GM04503 (cell line): ENCODE measurements at places on chromosomes 16 and 17.

GRCh38 chr17:8079291-8080207 lies 8.0 kb downstream of the ALOX12B start:
- DNase-seq = no peak

DNA sequence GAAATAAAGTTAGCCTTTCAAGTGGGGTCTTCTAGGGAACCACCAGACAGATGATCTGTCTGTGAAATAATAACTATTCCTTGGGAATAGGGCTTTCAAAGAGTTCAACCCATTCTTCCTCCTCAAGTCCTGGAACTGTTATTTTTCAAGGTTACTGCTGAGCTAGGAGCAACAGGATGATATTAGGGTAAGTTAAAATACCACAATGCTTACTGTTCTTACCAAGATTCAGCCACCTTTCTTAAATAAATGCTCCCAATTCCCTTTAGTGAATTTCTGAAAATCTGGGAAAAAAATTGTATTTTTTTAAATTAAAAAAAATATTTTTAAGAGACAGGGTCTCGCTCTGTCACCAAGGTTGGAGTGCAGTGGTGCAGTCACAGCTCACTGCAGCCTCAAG lies 26.9 kb upstream of the ALDH3A2 start:
- no peak for DNase-seq

DNA sequence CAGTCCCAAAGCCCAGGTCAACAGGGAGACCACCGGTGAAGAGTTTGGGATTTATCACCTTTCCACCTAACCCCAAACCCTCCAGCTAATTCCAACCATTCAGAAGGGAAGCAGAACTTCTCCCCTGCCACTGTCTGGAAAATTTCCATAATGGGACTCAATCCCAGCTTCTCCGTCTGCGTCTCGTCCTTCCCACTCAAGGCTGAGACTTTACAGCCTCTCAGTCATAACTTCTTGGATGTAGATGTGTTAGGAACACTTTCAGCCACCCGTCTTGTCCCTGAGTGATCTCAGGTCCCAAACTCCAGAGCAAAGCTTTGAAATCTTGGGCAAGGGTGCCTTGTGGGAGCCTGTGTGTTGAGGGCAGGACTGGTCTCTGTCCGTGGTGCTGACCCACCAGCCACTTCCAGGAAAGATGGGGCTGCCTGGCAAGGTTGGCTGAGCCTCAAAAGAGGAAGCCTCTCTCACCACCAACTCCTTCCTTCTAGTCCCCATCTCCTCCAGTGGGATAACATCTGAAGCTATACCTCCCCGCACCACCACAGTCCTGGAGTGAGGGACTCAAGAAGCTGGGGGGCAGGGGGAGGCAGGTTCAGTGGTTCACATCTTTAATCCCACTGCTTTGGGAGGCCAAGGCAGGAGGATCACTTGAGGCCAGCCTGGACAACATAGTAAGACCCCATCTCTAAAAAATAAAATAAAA lies 9.3 kb downstream of the GAS2L2 start:
- DNase-seq = no peak

DNA sequence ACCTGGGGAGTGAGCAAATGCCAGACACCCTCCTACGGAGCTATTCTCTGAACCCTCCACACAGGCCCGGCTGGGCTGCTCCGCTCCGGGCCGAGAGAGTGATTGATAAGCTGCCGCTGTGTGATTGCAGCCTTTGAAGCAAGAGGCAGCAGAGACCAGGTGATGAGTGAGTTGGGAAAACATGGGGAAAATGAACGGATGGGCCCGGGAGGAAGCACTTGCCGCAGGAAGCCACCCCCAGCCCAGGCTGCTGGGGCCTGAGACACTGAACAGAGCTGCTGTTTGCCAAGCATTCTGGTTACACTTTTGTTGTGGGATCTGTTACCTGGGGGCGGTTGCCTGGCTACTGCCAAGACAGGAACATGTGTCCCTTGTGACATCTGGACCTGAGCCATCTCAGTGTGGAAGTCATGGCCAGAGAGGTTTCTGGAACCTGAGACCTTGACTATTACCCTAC lies 46.4 kb upstream of the KLHDC4 start:
- DNase-seq = no peak

DNA sequence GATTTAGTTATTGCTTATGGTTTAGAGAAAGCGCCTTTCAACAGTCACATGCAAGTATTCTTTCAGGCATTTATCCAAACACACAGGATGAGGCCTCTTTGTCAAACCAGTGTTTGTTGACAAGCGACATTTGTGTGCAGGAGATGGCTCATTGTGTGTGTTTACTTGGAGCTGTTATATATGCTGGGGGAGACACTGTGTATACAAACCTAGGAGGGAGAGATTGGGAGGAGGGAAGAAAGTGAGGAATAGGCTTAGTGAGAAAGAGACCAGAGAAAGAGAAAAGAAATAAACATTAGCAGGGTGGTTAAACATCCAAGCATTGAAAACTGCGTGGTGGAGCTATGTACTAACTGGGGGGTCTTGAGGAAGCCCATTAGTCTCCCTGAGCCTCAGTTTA lies 437.6 kb downstream of the MAF start:
- no peak for DNase-seq

- no peak for DNase-seq
Observed at GRCh38 chr17:41352597-41353366, 2.2 kb upstream of the KRT33A start.

DNA sequence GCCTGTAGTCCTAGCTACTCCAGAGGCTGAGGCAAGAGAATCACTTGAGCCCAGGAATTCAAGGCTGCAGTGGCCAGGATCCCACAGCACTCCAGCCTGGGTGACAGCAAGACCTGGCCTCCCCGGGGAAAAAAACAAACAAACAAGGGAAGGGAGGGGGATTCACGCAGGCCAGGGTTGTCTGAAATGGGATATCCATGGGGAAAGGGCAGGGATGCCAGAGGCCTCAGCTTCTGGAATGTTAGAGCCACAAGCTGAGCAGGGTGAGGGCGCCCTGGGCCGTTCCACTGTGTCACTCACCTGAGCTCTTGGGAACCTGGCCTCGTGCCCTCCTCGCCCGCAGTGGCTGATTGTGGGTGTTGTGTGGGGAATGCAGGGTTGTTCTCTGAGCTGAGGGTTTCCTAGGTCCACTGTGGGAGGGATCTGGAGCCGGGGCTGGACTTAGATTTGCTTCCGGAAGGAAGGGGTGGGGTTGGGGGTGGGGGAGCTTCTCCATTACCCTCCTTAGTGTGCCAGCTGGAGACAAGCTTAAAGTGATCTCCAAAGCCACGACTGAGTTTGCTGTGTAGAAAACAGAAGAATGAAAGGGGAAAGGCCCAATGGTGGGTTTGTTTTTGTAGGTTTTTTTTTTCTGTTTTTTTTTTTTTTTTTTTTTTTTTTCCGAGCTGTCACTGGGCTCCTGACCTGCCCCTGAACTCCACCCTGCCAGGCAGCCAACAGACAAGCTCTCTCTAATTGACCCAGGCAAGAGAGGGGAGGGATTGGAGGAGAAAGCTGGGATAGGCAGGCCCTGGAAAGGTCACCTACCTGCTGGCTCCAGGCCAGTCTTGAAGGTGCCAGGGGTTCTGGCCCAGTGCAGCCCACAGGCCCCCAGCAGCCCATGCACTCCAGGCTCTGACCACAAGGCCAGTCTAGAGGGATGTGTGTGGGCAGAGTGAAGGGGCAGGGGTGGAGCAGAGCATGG lies at the start of gene SULT1A1:
Gene SULT1A1, minus strand, starts transcription at position 414 of the 964 bp plus-strand sequence. CDS start 1,189 bp downstream, outside the sequence.
- no peak for DNase-seq

DNA sequence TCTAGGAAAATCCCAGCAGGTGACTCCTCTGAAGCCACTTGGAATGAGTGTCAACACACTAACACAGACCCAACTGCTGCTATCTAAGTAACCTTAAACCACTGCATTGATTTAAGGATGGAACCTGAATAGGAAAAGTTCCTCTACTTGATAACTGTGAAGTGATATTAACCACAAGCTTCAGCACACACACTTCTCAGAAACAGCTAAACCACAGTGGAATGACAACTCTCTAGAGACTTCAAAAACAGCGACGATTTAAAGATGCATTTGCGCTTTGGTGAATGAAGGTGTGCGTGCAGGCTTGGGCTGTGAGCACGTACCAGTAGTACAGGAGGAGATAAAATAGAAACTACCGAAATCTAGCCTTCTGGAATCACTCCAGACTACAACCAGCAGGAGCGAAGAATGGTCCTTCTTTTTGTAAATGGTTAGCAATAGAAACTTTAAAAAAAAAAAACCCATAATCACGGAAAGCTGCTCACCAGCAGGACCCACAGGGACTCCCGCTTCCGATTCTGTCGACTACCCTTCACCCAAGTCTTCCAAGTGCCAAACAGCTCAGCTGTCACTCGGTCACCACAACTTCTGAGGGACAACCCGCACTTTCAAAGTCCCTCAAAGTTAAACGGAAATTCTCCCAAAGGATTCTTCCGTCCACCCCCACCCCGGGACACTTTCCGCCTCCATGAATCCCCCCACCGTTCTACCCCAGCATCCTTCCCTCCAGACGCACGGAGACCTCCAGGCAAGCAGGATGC lies 137.7 kb upstream of the CORO6 start:
- DNase-seq = no peak

DNA sequence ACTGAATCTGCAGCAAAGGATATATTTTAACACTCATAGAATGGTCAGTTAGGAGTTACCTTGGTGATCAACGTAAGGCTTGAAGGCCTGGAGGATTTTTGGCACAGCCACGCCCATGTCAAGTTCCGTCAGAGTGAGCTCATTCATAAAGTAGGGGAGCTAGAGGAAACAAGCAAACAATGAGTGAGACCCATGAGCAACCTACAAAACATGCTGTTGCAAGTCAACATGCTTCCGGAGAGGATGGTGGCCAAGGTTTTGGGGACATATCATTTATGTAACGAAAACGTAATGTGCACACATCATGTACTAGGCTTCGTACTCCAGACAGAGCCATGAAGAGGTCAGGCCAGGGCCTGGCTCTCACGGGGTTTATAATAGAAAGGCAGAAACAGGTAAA lies 41.1 kb upstream of the ERN1 start:
- DNase-seq = no peak

DNA sequence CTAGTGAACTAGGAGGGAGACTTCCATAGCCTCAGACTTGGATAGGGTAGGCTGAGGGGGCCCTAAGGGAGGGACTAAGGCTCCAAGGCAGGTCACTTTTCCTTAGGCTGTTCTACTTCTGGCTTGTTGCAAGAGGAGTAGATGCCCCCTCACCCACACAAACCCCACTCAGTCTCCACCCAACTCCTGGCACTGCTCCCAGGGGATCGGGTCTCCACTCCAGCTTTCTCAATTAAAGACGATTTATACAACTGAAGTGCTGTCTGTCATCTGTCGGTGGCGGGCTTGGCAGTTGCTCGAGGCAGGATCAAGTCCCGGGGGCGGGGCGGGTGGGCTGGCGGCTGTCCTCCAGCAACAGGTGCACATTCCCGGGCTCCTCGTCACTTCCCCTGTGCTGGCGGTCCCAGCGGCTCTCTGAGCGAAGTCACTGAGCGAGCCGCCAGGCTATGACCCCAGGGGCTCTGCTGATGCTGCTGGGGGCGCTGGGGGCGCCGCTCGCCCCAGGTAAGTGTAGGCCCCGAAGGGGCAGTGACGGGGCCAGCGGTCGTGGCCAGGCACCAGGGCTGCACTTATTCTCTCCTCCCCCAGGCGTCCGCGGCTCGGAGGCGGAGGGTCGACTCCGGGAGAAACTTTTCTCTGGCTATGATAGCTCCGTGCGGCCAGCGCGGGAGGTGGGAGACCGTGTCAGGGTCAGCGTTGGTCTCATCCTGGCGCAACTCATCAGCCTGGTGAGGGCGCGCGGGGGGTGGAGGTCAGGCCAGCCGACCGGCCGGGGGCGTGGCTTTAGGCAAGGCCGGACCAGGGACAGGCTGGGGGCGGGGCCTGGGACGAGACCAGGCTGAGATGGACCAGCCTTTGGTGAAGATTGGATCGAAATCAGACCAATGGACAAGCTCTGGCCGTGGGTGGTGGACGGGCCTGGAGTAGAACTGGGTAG lies at the start of gene CHRNB1:
Gene CHRNB1, plus strand, starts transcription at position 380 of the 937 bp plus-strand sequence. Its CDS starts 67 bp downstream, at position 447.
- DNase-seq = no peak

GRCh38 chr17:74235911-74236371 lies 22.6 kb downstream of the TTYH2 start:
- DNase-seq = no peak

GRCh38 chr16:27945233-27945973 lies 118.1 kb downstream of the GSG1L start:
- DNase-seq = no peak

DNA sequence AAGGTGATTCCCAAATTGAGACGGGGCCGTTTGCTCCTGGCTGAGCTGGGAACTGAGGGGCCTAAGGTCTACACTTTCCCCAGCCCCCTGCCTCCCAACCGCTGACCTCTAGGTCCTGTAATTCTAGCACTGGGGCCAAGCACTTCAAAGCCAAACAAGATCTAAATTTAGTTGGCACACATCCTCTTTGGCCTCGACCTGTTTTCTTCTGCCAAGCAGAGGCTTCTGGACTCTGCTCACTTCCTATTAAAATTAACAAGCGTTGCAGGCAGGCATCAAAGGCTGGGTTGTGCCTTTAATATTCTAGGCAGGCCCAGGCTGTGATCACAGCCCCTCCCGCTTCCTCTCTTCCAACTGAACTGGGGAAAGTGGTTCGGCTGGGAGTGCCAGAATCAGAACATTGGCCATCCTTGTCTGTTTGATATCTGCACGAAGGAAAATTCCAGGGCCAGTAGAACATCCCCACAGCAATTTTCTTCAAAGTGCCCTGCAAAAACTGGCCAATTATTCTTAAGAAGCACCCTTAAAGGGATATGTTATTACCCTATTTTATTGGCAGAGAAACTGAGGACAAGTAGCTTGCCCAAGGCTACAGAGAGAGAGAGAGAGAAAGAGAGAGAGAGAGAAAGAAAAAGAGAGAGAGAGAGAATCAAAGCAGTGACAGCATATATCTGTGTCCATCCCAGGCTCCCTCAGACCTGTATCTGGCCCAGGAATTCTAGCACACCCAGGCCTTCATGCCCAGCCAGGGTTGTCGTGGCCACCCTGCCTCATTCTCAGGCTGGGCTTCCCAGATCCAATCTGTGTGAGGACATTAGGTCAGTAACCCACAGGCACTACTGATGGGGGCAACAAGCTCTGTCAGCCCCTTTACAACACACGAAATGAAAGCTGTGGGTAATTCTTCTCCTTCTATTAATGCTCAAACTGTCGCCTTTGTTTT lies 12.8 kb upstream of the MT4 start:
- DNase-seq = no peak

- DNase-seq = no peak
Observed at GRCh38 chr17:79956853-79957252, 78.8 kb downstream of the TBC1D16 start.

GRCh38 chr17:956905-957304 lies 22.7 kb downstream of the NXN start:
- no peak for DNase-seq

DNA sequence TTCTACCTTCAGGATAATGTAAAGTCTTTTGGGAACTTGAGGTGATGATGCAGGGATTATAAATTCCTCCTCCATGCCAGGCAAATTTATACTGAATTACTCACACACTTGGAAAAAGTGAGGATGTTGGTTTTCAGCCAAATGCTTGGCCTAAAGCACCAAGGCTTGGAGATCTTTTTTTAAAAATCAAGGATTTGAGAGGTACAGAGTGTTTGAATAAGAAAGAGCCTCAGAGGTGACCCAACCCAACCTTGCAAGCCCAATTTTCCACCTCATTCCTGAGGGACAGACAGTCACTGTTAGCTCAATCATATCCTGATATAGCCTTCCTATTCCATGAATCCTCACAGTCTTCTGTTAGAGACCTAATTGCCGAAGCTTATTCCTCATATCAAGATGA lies 14.0 kb downstream of the GRIN2A start:
- DNase-seq = peak; percentile 36

- no peak for DNase-seq
Observed at GRCh38 chr16:52861614-52862022, 191.1 kb downstream of the CHD9NB start.
